Activated CD8-positive, alpha-beta memory T cell treated with anti-CD3 and anti-CD28 coated beads for 4 hours (primary cell): ENCODE measurements at places on chromosomes 13 and 19.

DNA sequence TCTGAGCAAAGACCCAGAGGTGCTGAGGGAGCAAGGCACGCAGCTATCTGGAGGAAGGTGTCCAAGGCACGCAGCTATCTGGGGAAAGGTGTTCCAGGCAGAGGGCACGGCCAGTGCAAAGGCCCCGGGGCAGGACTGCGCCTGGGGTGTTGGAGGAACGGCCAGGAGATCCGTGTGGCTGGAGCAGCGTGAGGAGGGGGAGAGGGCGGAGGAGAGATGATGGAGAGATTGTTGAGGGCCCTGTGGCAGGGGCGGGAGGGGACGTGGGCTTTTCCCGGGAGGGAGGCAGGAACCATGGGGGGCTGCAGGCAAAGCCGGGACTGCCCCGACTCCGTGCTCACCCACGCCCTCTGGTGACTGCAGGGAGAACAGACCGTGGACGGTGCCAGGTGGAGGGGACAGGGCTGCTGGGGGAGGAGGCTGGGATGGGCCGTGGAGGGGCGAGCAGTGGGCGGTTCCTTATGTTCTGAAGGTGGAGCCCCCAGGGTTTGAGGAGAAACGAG, 13.3 kb upstream of the MISP start:
- DNase-seq: peak; percentile 9

GRCh38 chr13:110293649-110294048, 13.3 kb downstream of the COL4A1 start:
- DNase-seq: no peak

DNA sequence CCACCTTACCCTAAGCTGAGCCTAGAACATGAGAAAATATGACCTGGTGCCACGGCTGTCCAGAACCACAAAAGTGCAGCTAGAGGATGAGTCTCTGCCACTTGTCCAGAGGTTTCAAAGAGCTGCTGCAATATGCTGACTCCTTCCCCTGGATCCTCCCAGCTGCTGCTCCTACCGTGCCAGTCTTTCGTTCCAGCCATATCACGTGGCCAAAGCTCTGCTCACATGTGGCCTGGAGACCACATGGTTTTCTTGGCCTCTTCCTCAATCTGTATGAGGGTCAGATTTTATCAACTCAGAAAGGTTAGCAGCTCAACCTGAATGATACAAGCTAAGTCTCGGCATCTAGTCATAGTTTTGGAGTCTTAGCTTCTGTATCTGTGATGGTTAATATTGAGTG, 3.2 kb upstream of the SACS start:
- no peak for DNase-seq

GRCh38 chr19:4284176-4284958, 5.3 kb downstream of the SHD start:
- DNase-seq: no peak

- no peak for DNase-seq
These were observed 284.1 kb upstream of the ZNF507 start for GRCh38 chr19:32061315-32061714.

- peak; percentile 10 for DNase-seq
These were observed 421 bp downstream of the DGKH start for GRCh38 chr13:42048684-42049453.

- no peak for DNase-seq
These were observed 68.1 kb upstream of the PCDH8 start for GRCh38 chr13:52916486-52916990.

GRCh38 chr13:28423010-28423409, 71.9 kb downstream of the FLT1 start:
- peak; percentile 3 for DNase-seq

- no peak for DNase-seq
These were observed 82.8 kb upstream of the MRI1 start for GRCh38 chr19:13681509-13681908.

DNA sequence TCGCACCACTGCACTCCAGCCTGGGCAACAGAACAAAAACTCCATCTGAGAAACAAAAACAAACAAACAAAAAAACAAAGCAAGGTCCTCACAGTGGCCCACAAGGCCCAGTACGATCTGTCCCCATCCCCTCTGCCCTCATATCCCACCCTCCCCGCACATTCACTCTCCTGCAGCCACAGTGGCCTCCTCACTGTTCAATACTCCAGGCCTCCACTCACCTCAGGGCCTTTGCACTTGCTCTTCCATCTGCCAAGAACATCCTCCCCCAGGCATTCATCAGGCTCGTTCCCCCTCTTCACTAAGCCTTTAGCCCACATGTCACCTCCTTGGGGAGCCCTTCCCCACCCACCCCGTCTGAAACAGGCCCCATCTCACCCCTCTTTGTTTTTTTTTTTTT, 4.6 kb downstream of the TMEM143 start:
- no peak for DNase-seq

DNA sequence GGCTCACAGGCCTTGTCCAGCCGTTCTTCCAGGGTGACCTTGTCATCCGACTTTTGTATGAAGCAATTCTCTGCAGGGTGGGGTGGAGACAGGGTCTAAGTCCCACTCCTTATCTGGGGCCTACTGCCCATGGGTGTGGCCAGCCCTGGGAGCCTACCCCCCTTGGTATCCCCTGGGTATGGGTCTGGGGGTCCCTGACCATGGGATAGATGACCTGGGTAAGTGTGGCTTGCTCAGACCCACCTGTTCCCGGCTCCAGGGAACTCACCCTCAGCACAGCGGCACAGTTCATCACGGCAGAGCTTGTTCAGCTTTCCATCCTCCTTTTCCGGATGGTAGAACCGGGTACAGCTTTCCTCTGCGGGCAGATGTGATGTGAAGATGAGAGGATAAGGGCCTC, 9.2 kb upstream of the TNFSF14 start:
- DNase-seq: no peak

DNA sequence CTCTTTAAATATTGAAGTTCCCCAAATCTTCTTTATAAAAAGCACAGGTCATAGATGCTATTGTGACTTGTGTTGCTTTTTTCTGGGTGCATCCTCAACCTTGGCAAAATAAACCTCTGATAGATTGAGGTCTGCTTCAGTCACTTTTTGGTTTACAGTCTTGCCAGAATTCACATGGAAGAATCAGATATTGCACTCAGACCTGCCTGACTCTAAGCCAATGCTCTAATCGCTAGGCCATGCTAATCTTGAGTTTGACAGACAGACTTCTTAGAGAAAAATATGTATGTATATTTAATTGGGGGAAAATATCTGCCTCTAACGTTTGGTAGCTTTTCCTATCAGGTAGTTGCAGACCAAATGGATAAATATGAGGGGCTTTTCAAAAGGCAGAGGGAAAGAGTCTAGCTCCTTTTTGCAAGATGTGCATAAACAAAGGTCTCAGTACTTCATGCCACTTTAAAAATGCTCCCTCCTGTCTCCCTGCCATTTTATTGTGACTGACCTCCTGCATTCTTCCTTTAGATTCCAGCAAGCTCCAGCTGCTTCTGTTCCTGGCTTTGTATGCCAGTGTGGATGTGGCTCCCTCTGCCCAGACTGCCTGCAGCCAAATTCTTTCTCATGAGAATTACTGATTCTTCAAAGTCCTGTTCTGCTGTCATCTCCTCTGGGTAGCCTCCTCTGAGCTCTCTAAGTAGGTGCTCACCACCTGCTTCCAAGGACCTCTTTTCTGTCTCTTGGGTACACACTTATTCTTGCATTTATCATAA, 42.4 kb upstream of the RFC3 start:
- DNase-seq: no peak

DNA sequence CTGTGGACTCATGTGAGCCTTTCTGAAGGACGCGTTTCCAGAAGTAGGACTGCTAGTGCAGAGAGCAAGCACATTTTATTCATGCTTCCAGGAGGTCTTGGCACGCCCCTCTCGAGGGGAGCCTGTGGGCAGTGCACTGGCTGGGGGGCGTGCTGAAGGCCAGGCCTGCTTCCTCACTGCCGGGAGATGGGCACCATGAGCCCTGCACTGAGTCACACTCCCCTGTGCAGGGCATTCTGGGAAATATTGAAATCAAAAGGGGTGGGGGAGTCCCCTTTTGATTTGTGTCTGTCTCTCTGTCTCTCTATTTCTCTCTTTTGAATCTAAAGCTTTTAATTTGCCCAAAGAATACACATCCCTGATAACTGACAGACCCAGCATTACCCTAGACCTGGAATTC, 34.0 kb downstream of the DPF1 start:
- no peak for DNase-seq

- DNase-seq: no peak
These were observed 1440.3 kb downstream of the PCDH9 start for GRCh38 chr13:65789815-65790214.

DNA sequence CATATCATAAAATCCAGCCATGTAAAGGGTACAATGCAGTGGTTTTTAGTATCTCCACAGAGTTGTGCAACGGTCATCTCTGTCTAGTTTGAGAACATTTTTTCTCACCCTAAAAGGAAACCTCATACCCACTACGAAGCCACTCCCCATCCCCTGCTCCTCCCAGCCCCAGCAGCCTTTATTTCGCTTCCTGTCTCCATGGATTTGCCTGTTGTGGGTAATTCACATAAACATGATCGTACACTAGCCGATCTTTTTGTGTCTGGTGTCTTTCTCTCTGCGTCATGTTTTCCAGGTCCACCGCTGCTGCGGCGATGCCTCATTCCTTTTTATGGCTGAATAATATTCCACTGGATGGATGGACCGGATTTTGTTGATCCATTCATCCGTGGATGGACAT, 28.6 kb downstream of the BICRA start:
- DNase-seq: no peak

DNA sequence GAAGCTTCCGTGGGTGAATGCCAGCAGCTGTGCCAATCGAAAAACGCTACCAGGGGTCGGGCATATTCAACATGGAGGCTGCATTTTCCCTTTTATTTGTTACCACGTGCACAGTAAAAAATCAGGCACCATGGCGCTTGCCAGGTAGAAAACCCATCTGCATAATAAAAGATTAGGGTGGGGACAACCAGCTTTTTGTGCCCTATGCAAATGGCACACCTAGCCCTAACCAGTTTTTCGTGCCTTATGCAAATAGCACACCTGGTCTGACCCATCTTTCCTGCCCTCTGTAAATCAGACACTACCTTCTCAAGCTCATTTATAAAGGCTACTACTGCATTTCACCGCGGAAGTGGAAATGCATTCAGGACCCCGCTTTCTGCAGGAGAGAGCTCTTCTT, 62.1 kb upstream of the FREM2 start:
- no peak for DNase-seq

DNA sequence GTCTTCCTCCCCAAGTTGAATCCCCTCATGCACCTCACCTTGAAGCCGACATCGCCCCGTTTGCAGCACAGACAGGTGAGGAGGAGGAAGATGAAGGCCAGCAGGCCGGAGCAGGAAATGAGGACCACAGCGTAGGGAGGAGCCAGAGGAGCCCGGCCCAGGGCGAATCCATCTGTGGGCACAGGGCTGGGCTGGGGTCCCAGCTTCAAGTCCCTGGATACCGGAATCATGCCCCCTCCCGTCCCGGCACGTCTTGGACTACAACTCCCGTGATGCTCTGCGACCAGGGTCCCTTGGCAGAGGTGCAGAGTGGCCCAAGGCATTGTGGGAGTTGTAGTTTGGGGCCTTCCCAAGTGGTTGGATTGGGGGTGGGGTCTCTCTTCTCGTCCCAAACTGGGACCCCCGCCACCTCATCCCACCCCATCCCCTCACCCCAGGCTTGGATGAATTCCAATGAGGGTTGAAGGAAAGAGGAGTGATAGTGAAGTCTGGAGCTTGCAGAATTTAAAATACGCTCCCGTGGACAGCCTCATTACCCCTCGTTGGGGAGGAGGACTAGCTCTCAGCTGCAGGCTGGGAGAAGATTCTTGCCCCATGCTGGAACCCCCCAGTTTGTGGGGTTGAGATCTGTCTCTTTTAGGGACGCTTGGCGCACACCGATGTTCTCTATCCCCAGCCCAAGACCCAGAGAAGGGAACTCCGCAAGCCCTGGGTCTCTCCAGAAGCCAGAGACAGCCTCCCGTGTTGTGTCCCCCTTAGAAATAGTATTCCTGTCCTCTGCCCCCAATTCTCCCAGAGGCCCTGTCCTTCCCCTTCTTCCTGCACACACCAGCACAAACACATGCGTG, 990 bp downstream of the LMTK3 start:
- DNase-seq: peak; percentile 63

DNA sequence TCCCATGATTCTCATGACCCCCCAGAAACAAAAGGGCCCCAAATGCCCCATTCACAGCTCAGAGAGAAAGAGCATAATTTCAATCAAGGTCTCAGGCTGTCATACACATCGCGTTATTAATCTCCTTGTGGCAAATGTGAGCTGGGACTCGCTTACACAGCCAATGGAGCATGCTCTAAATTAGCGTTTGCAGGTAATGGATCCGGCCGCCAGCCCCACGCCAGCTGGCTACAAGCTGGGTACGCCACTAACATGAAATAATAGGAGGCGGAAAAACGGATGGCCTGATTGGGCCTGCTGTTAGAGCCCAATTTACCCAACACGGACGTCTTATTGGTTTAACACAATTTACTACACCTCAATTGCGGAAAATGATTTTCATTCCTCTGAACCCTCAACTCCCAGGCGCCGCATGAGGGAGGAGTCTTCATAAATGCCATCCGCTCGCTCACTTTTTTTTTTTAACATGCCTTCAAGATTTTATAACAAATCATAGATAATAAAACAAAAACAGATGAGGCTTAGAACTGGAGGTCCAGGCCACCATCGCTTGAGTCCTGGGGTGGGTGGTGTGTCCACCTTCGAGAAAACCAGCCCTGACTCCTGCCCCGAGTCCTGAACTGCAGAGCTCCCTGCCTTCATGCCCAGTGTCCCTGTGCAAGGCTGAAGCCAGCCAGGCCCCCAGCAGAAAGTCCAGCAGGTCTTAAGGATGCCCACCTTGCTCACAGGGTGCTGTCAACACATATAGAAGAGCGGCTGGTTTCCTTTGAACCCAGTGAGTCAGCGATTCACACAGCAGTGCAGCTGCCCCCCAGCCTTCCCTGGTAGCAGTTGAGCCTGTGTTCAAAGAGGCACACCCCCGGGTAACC, 62.1 kb downstream of the PEPD start:
- DNase-seq: no peak

DNA sequence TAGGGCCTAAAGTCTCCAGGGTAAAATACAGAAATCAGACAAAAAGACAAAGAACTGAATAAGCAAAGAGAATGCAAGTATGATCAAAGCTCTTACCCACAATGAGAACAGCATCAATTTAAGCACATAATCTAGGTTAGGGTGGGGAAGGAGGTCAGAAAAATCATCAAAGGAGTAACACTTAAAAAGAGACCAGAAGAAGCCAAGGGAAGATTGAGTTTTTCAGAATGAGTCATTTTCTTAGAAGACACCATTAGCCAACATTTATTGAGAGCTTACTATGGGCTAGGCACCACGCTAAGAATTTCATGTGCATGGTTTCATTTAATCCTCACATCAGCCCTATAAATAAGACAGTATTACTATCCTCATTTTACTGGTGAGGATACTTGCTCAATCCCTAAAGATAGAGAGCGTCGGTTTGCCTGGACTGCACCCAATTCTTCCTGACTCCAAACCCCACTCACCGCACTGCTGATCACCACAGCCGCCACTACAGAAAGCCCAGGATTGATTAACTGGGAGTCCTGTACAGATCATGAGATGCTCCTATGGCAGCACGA, 1.7 kb upstream of the SHISA2 start:
- DNase-seq: no peak

DNA sequence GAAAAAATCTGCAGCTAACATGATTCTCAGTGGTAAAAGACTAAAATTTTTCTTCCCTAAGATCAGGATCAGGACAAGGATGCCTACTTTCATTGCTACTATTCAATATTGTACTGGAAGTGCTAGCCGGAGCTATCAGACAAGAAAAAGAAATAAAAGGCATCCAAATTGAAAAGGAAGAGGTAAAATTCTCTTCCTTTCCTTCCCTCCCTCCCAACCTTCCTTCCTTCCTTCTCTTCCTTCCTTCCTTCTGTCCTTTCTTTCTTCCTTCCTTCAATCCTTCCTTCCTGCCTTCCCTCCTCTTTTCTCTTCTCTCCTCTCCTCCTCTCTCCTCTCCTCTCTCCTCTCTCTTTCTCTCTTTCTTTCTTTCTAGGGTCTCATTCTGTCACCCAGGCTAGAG, 26.7 kb upstream of the LRP3 start:
- DNase-seq: no peak
